ENCODE measurements at places on chromosomes 3 and 15.

DNA sequence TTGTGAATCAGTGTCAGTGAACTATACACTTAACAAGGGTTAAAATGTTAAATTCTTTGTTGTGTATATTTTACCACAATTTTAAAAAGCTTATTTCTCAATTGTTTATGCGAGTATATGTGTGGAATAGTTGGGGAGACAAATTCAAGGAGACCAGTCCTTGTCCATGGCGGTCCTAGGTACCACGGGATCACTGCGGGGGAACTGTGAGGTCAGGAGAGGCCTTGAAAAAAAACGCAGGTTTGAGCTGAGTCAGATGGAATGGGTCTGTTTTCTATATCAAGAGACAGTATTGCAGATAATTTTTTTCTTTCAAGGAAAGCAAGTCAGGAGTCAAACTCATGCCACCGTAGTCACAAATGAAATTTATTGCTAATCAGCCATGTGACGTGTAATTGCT, 18.5 kb downstream of the IGF1R start:
- DNase-seq, result no peak

DNA sequence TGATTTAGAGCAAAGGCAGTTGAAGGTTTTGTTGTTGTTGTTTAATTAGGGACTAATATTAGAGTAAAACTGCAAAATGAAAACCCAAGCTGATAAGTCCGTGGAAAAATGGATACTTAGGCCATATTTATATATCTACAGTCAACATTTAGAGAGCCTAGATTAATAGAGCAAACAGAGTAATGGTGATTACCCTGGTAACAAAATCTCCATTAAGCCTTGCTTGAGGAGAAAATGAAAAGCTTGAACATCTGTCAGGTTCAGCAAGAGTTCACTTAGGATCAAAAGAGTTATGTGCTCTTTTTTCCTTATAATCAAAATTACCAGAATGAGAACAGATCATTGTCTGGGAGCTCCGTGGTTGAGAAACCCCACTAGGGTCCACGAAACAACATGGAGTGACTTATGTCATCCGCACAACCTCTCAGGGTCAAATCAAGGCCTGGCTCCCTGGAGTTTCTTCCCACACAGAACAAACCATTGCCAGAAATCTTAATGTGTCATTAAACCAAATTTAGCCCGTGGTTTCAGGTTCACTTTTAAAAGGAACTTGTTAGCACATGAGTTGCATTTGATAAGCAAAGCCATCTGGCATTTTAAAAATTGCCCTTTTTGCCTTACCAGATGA, 381.2 kb downstream of the GABRB3 start:
- no peak for DNase-seq

DNA sequence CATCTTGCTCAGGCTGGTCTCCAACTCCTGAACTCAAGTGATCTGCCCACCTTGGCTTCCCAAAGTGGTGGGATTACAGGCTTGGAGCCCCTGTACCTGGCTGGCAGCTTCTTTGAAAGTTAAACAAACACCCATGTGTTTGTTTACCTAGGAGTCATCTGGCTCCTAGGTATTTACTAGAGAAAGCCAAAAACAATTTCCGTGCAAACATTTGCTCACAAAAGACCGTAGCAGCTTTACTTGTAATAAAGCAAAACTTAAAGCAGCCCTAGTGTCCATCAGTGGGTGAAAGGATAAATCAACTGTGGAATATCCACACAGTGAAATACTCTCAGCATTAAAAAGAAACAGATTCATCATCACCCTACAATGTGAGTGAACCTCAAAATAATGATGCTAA, 29.4 kb upstream of the XCR1 start:
- DNase-seq, result no peak

DNA sequence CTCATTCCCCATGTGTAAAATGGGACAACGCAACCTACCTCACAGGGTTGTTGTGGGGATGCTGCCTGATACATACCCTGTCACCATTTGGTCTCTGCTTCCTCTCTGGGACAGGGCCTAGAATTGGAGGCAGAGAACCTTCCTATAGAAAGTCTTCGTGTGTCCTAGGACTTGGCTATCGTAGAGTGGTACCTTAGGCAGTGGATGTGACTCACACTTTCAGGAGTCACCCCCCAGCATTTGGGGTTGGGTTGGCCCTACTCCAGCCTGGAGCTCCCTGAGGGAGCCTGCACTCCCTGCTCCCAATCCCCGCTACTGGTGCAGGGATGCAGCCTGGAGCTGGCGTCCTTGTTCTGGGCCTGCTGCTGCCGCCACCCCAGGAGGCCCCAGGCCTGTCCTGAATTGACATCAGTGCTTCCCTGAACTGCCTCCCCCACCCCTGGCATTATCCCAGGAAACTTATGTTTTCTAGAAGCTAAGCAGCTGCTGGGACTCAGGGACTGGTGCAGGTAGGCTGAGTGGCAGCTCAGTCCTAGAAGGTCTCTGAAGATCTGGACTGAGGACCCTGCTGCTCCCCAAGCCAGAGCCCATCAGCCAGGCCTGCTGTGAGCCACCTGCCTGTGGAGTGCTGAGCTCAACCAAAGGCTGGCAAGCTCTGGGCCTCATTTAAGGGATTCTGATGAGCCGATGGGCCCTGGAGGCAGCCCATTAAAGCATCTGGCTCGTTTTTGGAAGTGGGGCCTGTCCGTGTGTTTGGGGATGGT, 9.9 kb downstream of the C15orf39 start:
- peak; percentile 27 for DNase-seq

DNA sequence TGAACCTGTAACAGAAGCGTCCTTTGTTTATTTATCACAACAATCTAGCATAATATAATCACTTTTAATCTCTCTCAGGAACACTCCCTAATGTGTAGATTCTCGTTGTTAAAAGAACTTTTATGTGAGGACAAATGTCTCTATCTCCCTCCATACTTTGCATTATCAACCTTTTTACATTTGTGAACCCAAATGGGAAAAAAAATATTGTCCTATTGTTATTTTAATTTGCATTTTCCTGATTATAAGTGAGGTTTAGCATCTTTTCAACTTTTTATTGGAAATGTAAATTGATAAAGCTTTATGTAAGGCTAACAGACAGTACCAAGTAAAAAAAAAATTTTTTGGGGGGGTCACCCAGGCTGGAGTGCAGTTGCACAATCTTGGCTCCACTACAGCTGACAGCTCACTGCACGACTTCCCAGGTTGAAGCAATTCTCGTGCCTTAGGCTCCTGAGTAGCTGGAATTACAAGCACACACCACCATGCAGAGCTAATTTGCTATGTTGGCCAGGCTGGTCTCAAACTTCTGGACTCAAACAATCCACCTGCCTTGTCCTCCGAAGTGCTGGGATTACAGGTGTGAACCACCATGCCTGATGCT, 33.0 kb upstream of the DENND4A start:
- DNase-seq, result no peak

DNA sequence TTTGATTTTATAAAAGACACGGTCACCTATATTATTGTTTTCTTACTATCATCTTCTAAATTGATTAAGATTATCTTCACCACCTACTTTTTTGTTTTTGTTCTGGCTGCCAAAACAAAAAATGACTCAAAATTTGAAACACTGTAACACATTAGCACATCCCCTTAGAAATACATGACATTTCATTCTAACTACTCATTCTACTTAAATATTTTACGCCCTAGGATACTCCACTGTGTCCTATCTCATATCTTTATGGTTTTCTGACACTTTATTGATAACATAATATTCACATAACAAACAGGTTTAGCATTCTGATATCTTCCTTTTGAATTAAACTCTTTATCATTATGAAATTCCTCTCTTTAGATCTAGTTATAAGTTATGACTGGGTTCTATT, 656.2 kb downstream of the GBE1 start:
- DNase-seq, result no peak
